Osteoblast (primary cell): ENCODE measurements at places on chromosomes 12 and 14. TPM values are rescaled to one million over a fixed set of nuclear protein-coding genes. Genes with fewer than 3 reads are reported as not detected.

- peak; percentile 15 for DNase-seq
Measured at GRCh38 chr12:51833448-51834227, 14.9 kb downstream of the FIGNL2 start.

RASSF9 gene
- 5.8 and 6.8 TPM in 2 replicates for total RNA-seq

LHX5 gene
- not detected in 2 replicates for total RNA-seq

DNA sequence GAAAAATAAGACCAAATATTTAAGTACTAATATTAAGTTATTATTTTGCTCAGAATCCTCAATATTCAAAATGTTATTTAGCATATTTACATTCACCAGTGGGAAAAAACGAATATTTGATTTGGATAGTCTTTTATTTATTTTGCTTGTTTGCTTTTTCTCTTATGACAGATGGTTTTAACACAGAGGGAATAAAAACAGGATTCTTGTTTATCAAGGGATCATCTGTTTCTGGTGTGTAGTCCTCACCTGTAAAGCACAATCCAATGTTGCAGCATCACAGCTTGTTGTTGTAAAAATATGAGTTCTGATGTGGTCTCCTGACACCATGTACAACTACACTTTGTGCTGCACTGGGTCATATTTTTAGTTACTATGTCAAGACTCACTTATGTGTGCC is 103.9 kb downstream of the AVPR1A start:
- DNase-seq: no peak

PRH2 gene
- 0.36 TPM in 1 of 2 replicates, not detected in the other for total RNA-seq

DNA sequence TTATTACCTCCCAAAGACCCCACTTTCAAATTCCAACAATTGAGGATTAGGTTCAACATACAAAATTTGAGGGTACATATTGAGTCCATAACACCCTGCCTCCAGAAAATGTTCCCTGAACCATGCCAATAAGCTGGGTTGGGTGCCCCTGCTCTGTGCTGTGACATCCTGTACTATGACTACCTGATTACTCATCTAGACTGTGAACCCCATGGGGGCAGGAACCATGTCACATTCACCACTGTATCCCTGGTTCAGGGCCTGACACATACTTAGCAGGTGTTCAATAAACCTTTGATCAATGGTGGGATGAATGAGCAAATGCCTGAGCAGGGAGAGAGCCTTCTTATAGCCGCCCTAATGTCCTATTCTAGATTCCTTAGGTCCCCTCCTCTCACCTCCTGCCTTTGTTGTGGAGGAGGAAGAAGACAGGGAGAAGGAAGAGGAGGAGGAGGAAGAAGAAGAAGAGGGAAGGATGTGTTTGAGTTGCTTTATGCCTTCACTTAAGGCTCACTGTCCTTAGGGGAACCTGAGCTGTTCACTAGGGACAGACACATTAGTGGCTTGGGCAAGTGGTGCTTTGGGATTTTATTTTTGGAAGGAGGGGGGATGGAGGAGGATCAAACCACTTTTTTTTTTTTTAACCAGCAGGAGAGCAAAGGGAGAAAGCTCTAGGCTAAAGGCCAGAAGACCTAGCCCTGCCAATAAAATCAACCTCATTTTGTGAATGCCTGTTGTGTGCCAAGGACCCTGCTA is 21.3 kb downstream of the GPR68 start:
- peak; percentile 49 for DNase-seq

DNA sequence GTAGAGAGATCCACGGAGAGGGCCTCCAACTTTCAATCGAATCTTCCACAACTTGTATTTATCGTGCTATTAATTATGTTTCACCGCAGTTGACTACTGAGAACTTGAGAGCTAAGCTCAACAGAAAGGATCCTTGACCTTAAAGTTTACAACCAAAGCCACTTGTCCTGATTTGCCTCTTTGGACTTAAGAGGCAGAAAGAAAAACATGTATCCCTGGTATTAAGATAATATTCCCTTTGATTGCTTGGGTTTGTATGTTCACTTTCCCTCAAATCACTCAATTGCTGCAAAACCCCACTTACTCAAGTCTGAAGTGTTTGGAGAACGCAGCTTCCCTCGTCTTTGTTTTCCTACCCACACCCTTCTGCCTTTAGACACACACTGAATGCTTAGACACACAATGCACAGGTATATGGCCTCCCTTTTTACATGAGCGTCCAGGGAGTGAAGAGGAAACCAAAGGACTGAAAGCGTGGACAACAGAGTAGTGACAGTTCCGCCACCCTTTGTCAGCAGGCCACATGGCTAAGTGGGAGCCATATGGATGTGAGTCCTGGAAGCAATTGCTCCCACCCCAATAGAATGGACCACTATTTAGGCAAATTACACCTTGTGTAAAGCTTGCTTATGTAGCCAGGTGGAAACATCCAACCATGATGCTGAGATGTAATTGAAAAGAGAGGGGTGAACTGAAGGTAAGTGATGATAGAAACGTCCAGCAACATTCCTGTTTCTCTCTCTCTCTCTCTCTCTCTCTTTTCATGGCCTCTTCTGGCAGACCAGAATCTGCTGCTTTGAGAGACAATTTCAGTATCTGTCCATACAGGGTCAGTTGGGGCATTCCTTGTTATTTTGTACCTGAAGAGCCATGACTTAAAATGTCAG is 1.4 kb upstream of the PKP2 start:
- peak; percentile 76 for DNase-seq

DNA sequence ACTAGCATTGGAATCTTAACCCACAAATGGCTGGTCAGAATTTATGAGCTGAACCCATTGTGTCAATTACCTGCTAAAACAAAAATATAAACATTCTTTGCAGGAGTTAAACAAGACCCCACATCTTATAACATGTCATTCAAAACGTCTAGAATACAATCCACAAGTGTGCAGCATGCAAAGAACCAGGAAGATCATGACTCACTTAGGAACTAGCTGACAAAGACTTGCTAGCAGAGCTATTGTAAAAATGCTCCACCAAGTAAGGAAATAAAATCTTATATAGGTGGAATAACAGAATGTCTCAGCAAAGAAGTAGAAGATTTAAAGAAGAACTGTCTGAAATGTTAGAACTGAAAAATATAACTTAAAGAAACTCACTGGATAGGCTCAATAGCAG is 26.5 kb upstream of the POC1B start:
- peak; percentile 56 for DNase-seq

- DNase-seq: no peak
Measured at GRCh38 chr12:20578142-20578541, 117.0 kb upstream of the SLCO1C1 start.

DNA sequence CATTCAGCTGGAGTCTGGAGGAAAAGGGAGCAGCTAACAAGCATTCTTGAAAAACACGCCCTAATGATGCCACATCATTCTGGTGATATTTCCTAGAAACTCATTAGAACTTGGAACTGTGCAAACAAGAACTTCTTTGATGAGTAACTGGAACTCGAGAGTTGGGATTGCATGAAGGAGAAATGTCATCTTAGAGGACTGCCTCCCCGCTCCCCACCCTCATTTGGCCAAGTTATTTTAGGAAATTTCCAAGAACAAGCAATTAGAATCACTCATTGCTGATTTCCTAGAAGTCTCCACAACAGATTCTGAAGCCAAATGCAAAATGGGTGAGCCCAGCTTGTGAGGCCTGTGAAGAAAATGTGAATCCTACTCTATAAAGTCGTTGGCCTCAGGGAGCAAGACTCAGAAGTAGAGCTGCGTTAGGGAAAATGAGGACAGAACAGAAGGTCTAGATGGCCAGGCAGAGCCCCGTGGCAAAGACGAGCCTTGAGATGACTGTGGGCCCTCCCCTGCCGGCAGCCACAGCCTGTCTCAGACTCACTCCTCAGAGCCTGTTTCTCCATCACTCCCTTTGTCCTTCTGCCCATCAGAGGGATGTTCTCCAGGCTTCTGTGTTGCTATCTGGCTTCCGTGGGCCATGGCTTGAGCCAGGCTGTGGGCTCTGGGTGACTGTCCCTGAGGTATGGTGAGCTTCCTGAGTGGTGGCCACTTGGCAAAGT is 38.4 kb downstream of the RTL1 start:
- peak; percentile 80 for DNase-seq

DNA sequence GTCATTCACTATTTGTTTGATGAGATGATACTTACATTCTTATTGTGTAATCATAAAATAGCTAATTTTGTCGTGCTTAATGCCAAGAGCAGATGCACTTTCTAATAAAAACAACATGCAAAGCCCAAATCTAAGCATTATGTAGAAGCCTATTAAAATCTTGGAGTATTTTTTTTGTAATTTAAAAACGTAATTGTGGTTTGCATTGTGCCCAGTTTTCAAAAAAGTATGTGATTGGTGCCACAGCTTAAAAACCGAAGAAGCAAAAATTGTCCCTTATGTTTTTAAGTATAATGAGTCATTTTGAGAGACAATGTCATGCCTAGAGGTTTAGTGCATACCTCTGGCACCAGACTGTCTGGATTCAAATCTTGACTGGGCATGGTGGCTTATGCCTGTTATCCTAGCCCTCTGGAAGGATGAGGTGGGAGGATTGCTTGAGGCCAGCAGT is 464.8 kb upstream of the RGS6 start:
- DNase-seq: no peak

DNA sequence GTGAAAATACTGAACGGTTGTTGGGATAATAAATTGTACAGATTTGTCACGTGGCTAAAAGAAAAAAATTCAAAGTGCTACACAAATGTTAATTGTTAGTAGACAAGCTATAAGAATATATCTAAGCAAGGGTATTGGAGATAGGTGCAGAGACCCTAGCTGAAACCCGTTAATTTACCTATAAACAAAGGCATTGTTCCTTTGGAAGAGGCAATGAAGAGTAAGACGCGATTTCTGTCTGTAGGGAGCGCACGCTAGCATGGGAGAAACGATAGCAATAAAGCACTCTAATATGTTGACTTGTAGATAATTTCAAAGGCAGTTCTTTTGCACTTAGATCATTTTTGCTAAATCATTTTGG is 565 bp downstream of the CCDC77 start:
- DNase-seq: no peak

GRCh38 chr14:87055007-87055406 is 938.0 kb downstream of the GALC start:
- no peak for DNase-seq

TSPAN19 gene
- not detected in 2 replicates for total RNA-seq

DNA sequence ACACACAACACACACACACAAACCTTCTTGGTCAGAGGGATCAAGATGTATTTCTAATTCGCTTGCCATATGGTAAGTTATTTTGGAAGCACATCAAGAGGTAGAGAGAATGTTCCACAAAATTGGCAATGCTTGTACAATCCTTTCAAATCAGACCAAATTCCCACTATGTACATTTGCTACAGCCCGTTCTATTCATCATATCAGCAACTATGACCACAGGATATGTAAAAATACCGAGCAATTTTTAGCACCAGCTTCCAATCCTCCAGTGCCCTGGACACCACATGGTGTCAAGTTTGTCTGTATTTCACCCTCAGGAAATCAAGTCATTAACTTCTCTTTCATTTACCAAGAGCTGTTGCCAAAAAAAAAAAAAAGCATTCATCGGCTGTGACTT is 21.2 kb downstream of the TBX5 start:
- DNase-seq: no peak

PPM1A gene
- 36.6 and 36.8 TPM in 2 replicates for total RNA-seq

BTBD6 gene
- total RNA-seq: 54.3 and 60.1 TPM in 2 replicates

DNA sequence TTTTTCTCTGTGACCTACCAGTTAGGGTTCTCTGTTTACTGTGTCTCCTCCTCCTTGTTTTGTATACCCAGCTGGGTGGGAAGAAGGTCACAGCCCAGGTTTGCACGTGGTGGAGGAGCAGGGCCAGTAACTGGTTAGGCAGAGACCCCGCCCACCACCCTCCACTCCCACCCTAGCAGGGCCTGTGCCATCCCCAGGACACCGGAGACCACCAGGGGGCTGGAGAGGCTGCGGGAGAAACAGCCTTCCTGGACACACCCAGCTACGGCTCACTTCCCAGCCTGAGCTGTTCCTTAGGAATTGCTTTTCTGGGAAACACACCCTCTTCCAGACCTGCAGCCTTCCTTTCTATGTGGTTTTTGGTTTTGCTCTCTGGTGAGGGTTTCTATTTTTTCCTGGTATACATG is 21.1 kb downstream of the BDKRB2 start:
- DNase-seq: peak; percentile 93

- DNase-seq: no peak
Measured at GRCh38 chr12:9669534-9669933, at the start of gene CLEC2D. CLEC2D (plus strand) TSS chr12:9669713; CDS start chr12:9669735, 22 bp downstream.

LMNTD1 gene
- total RNA-seq: not detected in 2 replicates

OTX2 gene
- not detected in 2 replicates for total RNA-seq

TMEM52B gene
- not detected in 2 replicates for total RNA-seq

GRCh38 chr12:100414739-100415138 is 57.9 kb downstream of the SLC17A8 start:
- DNase-seq: no peak

OR4E2 gene
- not detected in 2 replicates for total RNA-seq

GRCh38 chr14:74720526-74720925 is 7.6 kb downstream of the FCF1 start:
- DNase-seq: no peak

KRT79 gene
- not detected in 2 replicates for total RNA-seq

DPY19L2 gene
- total RNA-seq: 1.1 and 2.7 TPM in 2 replicates

DNA sequence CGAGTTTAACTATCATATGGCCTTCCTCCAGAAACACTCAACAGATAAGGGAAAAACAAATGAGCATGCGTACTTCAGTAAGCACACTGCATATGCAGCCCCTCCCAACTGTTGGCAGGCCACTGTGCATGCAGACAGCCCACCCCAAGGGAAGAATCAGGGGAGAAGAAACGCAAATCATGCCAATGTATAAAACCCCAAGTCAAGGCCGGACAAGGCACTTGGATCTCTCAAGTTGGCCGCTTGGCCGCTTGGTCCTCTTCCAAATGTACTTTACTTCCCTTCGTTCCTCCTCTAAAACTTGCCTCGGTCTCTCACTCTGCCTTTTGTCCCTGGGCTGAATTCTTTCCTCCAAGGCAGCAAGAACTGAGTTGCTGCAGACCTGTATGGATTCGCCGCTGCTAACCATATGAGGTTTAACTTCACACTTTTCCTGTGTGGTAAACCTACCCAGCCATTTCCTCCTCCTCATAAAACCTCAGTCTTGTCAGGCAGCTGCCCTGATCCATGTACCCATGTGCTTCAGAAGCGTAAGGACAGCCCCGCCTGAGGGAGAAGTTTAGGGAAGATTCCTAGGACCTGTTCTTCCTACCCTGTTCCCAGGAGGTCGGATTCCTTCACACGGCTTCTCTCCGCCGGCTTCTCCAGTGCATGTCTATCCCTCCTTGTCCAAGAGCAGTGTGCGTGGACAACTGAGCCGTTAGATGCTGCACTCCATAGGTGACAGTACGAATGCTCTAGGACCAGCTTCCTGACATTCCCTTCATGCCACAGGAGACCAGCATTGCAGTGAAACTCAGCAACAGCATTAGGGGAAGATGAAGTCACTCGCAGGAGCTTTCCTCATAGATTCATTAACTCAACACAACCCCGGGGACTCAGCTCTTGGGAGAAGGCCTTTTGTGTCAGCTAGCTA is 188.0 kb downstream of the MON2 start:
- DNase-seq: no peak

DNA sequence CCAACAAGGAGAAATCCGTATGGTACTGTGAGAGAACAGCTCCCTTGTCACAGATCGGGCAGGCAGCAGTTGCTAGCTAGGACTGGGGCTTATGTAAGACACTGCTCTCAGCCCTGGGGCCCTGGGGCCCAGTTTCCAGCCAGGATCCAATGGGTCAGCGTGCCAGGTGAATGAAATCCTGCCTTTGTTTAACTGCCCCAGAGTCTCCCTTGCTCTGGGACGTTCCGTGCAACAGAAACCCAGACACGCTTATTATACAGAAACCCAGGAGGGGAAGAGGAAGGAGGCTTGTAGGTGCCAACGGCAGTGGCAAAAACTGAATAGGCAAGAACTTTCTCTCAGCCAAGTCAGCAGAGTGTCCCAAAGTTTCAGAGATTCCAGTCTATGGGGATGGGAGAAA is 110.6 kb downstream of the DIO2 start:
- no peak for DNase-seq

GRCh38 chr14:105149146-105149781 is 19.3 kb downstream of the JAG2 start:
- peak; percentile 85 for DNase-seq
